ENCODE measurements at places on chromosomes 2 and 18. TPM values are rescaled to one million over a fixed set of nuclear protein-coding genes. Genes with fewer than 3 reads are reported as not detected.

Gene RABL2A
- total RNA-seq = 14.1 TPM

Gene CNTNAP5
- total RNA-seq = not detected

Gene BMP10
- total RNA-seq = 0.37 TPM

Gene BCL2
- 31.4 TPM for total RNA-seq

Gene NGEF
- total RNA-seq = 7.6 TPM

Gene DQX1
- 35.1 TPM for total RNA-seq

Gene MC4R
- total RNA-seq = not detected

GRCh38 chr2:108587621-108588020, 53.4 kb downstream of the LIMS1 start:
- H3K27ac ChIP-seq = peak overlapping the region; percentile 80
- H3K4me3 ChIP-seq = no peak overlapping the region
- peaks cover 73% of the 10 kb centered on the region for H3K4me1 ChIP-seq

- no peaks in the 10 kb centered on the region for H3K36me3 ChIP-seq
- no peak for DNase-seq
- no peaks in the 10 kb centered on the region for H3K27me3 ChIP-seq
Measured at GRCh38 chr18:54250846-54251261, 18.5 kb upstream of the POLI start.

GRCh38 chr2:60297296-60298005, 256.0 kb downstream of the BCL11A start:
- no peaks in the 10 kb centered on the region for H3K27me3 ChIP-seq
- no peaks in the 10 kb centered on the region for H3K36me3 ChIP-seq
- H3K27ac ChIP-seq = no peak overlapping the region
- no peak overlapping the region for H3K4me3 ChIP-seq

DNA sequence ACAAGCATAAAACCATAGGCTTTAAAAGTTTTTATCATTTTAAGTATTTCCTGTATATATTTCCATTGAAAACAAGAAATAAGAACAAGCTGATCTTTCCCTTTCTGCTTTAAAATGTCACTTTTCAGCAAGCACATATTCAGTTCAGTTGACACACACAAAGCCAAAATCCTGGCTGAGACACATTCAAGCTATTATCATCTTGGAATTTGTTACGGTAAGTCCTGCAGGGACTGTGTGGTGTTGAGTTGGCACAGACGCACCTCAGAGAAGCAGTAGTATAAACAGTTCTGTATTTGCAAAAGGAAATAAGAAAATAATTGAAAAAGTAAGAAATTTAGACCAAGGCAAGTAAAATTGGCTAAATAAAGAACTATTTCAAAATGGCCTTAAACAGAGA, 10.4 kb upstream of the DAW1 start:
- no peak overlapping the region for H3K27ac ChIP-seq
- no peaks in the 10 kb centered on the region for H3K27me3 ChIP-seq
- H3K4me1 ChIP-seq = peaks cover 17% of the 10 kb centered on the region
- DNase-seq = no peak
- no peaks in the 10 kb centered on the region for H3K36me3 ChIP-seq

GRCh38 chr18:48064978-48065600, 134.6 kb upstream of the SMAD2 start:
- H3K4me1 ChIP-seq = peaks cover 28% of the 10 kb centered on the region
- H3K4me3 ChIP-seq = no peak overlapping the region
- no peaks in the 10 kb centered on the region for H3K36me3 ChIP-seq
- DNase-seq = peak; percentile 22

GRCh38 chr2:238591732-238592131, 165.0 kb downstream of the ASB1 start:
- H3K4me1 ChIP-seq = peaks cover 5% of the 10 kb centered on the region
- no peak for DNase-seq
- H3K4me3 ChIP-seq = no peak overlapping the region

- H3K27ac ChIP-seq = no peak overlapping the region
- no peaks in the 10 kb centered on the region for H3K27me3 ChIP-seq
- no peaks in the 10 kb centered on the region for H3K4me1 ChIP-seq
- H3K36me3 ChIP-seq = no peaks in the 10 kb centered on the region
- no peak overlapping the region for H3K4me3 ChIP-seq
- no peak for DNase-seq
Measured at GRCh38 chr2:234169674-234170073, 119.2 kb downstream of the SPP2 start.

- no peak overlapping the region for H3K27ac ChIP-seq
- no peaks in the 10 kb centered on the region for H3K36me3 ChIP-seq
- H3K27me3 ChIP-seq = peaks cover 33% of the 10 kb centered on the region
- H3K4me3 ChIP-seq = no peak overlapping the region
- no peak for DNase-seq
- H3K4me1 ChIP-seq = no peaks in the 10 kb centered on the region
Measured at GRCh38 chr2:219851169-219851568, 223.7 kb downstream of the SLC4A3 start.

DNA sequence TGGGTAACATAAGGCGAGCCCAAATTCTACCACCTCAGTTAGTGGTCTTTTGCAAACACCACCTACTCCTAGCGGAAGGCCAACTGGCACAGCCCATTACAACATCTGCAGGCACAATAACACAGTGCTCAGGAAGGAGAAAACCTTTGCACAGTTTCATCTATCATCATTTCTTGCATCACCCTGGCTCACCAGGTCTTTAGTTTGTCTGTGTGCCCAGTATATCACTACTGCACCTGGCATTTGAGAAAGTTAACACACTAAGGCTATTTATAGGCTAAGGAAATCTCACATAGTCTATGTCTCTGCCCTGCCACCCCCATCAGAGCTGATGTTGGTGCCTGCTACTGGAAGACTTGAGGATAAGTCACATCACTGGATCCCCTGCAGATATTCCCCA, 484.0 kb downstream of the SATB2 start:
- H3K27me3 ChIP-seq = no peaks in the 10 kb centered on the region
- no peak overlapping the region for H3K4me3 ChIP-seq
- no peaks in the 10 kb centered on the region for H3K36me3 ChIP-seq
- H3K4me1 ChIP-seq = no peaks in the 10 kb centered on the region

DNA sequence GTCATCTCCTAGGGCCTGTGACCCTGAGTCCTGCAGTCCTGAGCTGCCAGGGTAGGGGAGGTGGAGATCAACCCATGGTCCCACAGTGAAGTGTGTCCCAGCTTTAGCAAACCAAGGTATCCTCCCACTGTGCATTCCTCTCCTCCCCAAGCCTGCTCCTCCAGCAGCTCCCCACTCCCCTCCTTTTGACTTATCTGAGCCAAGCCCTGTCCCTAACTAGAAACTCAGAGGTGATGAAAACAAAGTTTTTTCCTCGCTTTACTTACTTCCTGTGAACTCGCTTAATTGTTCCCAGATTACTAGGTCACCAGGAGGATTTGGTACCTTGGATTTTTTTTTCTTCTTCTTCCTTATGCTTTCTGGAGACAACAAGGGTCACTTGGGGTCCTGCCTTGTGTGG, 80.8 kb downstream of the EHD3 start:
- H3K27me3 ChIP-seq = no peaks in the 10 kb centered on the region
- no peaks in the 10 kb centered on the region for H3K4me1 ChIP-seq
- no peak overlapping the region for H3K27ac ChIP-seq
- H3K36me3 ChIP-seq = no peaks in the 10 kb centered on the region
- DNase-seq = no peak
- H3K4me3 ChIP-seq = no peak overlapping the region

GRCh38 chr2:173647681-173648311, 293.1 kb downstream of the CDCA7 start:
- H3K27ac ChIP-seq = no peak overlapping the region
- no peaks in the 10 kb centered on the region for H3K27me3 ChIP-seq
- no peaks in the 10 kb centered on the region for H3K36me3 ChIP-seq
- H3K4me3 ChIP-seq = no peak overlapping the region
- peaks cover 34% of the 10 kb centered on the region for H3K4me1 ChIP-seq
- DNase-seq = peak; percentile 40

GRCh38 chr18:57131782-57132181, 15.1 kb upstream of the BOD1L2 start:
- no peaks in the 10 kb centered on the region for H3K4me1 ChIP-seq
- no peak overlapping the region for H3K4me3 ChIP-seq
- H3K27me3 ChIP-seq = no peaks in the 10 kb centered on the region
- no peak overlapping the region for H3K27ac ChIP-seq

GRCh38 chr2:162243294-162243693, at the start of gene FAP:
TSS of gene FAP (minus strand) at chr2:162243445. CDS start at chr2:162243327, 118 bp downstream.
- H3K27me3 ChIP-seq = no peaks in the 10 kb centered on the region
- peaks cover 23% of the 10 kb centered on the region for H3K4me1 ChIP-seq

- H3K27me3 ChIP-seq = no peaks in the 10 kb centered on the region
- no peak overlapping the region for H3K4me3 ChIP-seq
- DNase-seq = no peak
- no peaks in the 10 kb centered on the region for H3K36me3 ChIP-seq
- H3K4me1 ChIP-seq = no peaks in the 10 kb centered on the region
Measured at GRCh38 chr2:63665846-63666475, 77.2 kb downstream of the MDH1 start.

DNA sequence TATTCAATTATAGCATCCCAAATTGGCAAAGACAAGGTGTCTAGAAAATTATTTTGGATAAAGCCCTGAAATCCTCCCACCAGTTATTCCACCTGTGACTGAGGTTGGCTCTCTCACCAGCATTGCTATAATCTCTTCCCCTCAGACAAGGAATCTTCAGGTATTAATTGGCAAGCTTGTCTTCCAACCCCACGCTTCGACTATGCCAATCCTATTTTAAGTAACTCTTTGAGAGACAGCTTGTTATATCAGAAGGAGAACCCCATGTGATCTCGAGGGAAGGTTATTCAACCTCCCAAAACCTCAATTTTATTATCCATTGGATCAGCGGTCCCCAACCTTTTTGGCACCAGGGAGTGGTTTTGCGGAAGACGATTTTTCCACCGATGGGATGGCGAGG, 54.5 kb upstream of the NEDD4L start:
- H3K27ac ChIP-seq = no peak overlapping the region
- H3K27me3 ChIP-seq = no peaks in the 10 kb centered on the region
- no peak overlapping the region for H3K4me3 ChIP-seq
- no peaks in the 10 kb centered on the region for H3K4me1 ChIP-seq

DNA sequence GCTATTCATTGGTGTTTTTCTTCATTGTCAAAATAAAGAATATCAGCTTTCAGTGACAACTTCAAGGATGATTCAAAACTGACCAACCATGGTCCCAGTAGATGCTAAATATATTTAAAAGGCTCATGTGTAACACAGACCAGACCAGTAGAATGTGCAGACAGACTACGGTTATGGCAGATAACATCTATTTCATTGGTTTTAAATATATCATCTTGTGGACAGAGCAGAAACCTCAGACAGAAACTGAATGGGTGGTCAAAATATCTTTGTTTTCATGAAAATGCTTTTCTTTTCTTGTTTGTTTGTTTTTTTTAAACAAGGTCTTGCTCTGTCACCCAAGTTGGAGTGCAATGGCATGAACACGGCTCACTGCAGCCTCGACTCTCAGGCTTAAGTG, 107.4 kb upstream of the CREB1 start:
- no peaks in the 10 kb centered on the region for H3K27me3 ChIP-seq
- no peaks in the 10 kb centered on the region for H3K4me1 ChIP-seq
- no peak overlapping the region for H3K4me3 ChIP-seq

DNA sequence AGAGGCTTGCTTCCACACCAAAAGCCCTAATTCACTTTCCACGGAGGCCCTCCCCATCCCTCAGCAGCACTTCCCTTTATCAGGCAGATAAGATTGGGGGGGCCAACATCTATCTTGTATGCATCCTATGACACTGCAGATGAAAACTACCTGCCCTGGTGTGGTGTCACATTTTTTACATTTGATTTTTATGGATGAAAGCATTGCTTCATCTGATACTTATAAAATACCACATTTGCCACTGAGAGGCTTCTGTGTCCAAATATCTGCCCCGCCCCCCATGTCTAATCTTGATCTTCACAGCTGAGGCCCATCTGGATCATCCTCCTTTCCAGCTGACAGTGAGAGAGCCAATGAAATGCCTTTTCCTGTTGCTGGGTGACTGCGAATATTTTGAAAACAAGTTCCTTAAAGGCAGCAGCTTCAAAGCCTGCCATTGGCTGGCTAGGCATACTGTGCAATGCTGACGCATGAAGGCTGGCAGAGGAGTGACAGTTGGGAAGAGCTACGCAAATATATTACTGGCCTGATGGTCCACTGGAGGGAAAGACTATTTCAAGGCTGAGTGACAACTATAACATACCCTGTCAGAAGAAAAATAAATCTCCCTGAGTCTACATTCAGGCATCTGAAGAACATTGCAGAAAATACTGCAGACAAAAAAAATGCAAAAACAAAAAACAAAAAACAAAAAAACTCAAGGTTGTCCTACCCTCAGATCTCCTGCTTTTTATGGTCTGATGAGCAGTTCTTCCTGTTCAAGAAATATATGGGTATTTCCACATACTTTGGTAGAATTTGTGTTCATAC, 318.7 kb downstream of the PDE11A start:
- peak overlapping the region; percentile 23 for H3K27ac ChIP-seq
- H3K27me3 ChIP-seq = no peaks in the 10 kb centered on the region
- no peak overlapping the region for H3K4me3 ChIP-seq

DNA sequence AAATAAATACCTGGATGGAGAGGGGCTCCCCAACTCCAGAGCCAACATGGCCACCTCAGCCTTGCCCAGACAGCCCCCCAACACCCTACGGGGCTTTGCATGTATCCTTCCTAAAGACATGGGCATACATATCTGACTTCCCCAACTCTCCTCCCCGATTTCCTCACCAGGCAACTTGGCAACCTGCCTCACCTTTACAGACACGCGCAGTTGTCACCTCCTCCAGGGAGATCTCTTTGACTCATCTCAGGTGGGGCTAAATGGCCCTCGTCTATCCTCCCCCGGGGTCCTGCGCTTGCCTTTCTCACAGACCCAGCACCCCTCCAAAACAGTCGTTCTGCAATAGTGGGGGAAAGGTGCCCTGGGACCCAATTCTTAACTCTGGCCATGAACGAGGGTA, 10.6 kb upstream of the BIN1 start:
- H3K4me3 ChIP-seq = no peak overlapping the region
- peaks cover 9% of the 10 kb centered on the region for H3K4me1 ChIP-seq
- no peaks in the 10 kb centered on the region for H3K36me3 ChIP-seq
- no peaks in the 10 kb centered on the region for H3K27me3 ChIP-seq

GRCh38 chr18:61831071-61831470, 61.7 kb downstream of the RNF152 start:
- no peak overlapping the region for H3K27ac ChIP-seq
- no peaks in the 10 kb centered on the region for H3K27me3 ChIP-seq
- H3K36me3 ChIP-seq = no peaks in the 10 kb centered on the region
- peak; percentile 39 for DNase-seq
- no peak overlapping the region for H3K4me3 ChIP-seq

Measured in stomach (tissue), 19 donors.